ENCODE measurements at places on chromosomes 12 and 14.

DNA sequence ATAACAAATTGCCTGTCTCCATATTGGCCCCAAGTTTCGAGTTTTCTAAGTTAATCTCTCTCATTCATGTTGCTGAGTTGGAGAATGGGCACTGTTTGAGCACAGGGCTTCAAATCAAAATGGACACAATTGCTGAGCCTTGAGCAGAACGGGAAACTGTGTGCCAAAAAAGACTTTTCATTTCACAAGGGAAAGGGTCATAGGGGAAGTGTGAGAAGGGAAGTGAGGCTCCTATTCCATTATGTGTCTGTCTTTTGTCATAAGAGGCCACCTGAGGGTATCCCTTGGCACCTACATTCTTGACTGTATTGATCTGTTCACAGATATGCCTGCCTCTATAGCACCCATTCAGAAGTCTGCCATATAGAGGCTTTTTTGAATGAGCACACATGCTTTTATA lies 59.1 kb downstream of the TTLL5 start:
- no peak for DNase-seq

GRCh38 chr14:68632054-68632895 lies 160.6 kb downstream of the ZFP36L1 start:
- no peak for DNase-seq

- DNase-seq: no peak
Measured at GRCh38 chr12:120324841-120325417, 2.6 kb downstream of the PLA2G1B start.

DNA sequence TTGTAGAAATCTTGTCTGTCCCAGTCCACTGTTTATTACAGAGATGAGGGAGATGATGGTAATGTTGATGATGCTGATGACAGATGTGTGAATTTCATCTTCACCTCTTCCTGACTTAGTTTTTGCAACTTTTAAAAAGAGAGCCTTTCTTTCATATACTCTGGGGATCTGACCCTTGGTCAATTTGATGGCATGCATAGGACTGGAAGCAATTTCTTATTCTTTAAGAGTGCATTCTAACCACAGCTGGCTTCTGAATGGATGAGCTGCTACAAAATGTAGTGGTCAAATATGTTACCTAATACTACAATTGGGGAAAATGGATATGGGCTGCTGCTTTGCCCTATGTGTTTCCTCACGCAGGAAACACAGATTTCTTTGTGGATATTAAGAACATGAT lies 80.8 kb downstream of the MYRFL start:
- no peak for DNase-seq
